ENCODE measurements at places on chromosomes 11 and 22.

DNA sequence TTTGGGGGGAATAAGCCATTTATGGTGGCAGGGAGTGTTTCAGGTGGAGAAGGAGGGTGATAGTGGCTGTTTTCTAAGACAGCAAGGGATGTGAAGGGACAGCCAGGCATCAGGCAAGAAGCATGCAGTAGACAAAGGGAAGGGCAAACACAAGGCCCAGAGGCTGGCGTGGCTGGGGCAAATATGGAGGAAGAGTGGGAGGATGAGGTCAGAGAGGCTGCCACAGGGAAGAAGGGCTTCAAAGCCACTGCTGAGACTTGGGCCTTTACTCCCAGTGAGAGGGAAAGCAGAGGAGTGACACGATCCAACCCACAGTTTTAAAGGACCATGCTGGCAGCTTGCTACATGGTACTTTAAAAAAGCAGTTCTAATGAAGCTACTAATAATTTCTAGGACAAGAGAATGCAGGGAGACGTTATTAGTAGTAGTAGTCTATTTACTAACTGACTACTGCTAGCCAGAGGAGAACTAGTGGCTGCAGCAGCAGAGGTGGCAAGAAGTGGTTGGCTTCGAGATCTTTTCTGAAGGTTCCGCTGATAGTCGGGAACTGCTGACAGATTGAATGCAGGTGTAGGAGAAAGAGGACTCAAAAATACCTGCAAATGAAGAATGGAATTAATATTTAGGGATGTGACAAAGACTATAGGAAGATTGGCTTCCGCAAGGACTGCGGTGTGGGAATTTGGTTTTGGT, 13.7 kb downstream of the KMT5B start:
- no peak for DNase-seq

DNA sequence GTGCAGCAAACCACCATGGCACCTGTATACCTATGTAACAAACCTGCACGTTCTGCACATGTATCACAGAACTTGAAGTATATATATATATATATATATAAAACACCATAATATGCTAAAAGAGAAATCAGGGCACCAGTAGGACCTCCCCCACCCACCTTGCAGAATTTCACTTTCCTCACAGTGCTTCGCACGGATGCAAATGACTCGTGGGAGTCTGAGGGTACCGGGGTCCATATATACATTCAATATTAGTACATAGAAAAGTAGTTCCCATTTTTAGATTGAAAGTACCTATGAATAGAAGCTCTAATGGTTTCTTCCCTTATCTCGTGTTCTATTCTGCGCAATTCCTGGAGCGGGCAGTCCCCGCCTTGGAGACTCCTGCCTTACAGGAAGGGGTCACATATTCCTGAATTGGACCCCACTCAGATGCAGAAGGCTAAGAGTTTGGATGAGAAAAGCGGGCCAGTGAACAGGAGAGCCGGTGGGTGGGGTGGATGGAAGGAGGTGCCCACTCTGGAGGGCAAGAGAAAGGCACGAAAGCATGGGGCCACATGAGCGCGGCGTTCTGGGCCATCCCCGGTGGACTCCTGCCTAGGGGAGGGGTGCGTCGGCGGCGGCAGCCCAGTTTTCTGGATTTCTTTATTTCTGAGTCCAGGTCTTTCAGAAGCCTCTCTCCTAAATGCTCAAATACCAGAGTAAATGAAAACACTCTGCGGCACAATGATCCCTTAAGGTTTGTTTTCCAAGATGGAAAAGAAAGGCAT, 136.3 kb downstream of the ETS1 start:
- DNase-seq = no peak

GRCh38 chr22:26617271-26618199, at the start of gene CRYBB1:
CRYBB1 (minus strand) TSS chr22:26618027; CDS start chr22:26616319, 1,708 bp downstream.
- DNase-seq = no peak

DNA sequence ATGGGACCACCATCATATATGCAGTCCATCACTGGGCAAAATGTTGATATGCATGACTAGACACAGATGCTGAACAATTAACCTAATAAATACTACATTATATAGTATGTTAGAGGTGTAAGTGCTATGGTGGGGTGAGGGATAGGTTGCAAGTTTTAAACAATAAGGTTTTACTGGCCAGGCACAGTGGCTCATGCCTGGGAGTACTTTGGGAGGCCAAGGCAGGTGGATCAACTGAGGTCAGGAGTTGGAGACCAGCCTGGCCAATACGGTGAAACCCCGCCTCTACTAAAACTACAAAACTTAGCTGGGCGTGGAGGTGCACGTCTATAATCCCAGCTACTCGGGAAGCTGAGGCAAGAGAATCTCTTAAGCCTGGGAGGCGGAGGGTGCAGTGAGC, 28.1 kb downstream of the F2 start:
- DNase-seq = no peak

DNA sequence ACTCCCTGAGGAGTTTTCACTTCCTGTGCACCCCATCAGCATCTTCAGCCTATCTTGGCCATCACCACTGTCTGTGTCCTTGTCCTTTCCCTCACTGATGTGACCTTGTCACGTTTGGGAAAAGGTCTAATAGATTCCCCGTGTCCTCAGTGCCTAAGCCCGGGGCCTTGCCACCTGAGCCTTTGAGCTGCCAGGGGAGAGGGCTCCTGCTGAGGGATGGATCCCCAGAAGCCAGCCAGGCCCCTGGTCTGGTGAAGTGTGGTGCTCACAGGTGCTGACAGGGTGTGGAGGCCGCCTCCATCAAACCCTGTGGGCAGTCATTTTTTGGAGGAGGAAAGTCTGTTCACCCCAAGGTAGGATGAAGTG, 47.2 kb downstream of the GAB4 start:
- no peak for DNase-seq

GRCh38 chr11:58844361-58845005, at the start of gene GLYATL2:
GLYATL2 (minus strand) TSS chr11:58844704; CDS start chr11:58839612, 5,092 bp downstream.
- no peak for DNase-seq

DNA sequence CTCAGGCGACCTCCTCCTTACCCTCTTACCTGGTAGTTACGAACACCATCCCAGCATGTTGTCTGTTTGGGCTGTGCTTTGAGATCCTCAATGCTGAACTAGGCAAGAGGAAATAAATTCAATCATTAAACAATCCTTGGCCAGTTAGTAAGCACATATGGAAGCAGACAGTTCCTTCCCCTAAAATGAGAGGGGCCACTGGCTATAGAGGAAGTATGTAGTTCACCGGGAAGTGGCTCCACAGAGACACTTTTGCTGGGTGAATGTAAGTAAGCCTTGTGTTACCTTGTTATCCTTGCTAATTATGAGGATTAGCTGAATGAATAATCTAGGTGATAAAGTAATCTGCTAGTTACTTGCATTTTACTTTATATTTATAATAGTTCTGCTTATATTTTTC, 2.9 kb downstream of the THYN1 start:
- DNase-seq = no peak

GRCh38 chr11:18191376-18191775, 18.7 kb downstream of the MRGPRX4 start:
- DNase-seq = no peak

DNA sequence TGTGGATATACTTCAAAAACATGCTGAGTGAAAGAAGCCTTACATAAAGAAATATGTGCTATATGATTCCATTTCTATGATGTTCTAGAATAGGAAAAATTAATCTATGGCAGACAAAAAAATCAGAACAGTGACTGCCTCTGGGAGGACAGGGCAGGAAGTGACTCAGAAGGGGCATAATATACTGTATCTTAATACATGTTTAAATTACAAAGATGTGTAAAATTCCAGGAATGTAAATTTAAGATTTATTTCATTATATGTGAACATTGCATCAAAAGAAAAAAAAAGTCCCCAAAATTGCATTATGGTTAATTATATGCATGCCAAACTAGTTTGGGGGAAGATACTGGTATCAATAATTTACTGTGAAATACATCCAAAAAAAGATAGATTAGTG, 32.2 kb downstream of the SBF2 start:
- DNase-seq = no peak

GRCh38 chr11:110169738-110170137, 76.5 kb downstream of the ZC3H12C start:
- DNase-seq = no peak

DNA sequence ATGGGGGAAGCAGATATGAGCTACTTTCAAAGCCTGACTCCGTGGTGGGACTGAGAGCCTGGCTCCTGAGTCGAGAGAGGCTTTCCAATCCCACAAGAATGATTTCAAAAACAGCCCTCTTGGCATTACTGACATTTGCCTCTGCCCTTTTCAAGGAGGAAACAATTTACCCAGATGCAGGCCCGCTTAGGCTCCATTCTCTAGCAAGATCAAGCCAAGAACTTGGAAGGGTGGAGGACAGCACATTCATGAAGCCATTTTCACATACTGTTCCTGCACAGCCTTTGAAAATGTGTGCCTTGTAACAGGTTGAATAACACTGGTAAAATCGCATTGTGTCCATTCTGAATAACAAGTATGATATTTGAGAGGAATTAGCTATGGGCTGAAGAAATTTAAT, 58.2 kb upstream of the EED start:
- no peak for DNase-seq

DNA sequence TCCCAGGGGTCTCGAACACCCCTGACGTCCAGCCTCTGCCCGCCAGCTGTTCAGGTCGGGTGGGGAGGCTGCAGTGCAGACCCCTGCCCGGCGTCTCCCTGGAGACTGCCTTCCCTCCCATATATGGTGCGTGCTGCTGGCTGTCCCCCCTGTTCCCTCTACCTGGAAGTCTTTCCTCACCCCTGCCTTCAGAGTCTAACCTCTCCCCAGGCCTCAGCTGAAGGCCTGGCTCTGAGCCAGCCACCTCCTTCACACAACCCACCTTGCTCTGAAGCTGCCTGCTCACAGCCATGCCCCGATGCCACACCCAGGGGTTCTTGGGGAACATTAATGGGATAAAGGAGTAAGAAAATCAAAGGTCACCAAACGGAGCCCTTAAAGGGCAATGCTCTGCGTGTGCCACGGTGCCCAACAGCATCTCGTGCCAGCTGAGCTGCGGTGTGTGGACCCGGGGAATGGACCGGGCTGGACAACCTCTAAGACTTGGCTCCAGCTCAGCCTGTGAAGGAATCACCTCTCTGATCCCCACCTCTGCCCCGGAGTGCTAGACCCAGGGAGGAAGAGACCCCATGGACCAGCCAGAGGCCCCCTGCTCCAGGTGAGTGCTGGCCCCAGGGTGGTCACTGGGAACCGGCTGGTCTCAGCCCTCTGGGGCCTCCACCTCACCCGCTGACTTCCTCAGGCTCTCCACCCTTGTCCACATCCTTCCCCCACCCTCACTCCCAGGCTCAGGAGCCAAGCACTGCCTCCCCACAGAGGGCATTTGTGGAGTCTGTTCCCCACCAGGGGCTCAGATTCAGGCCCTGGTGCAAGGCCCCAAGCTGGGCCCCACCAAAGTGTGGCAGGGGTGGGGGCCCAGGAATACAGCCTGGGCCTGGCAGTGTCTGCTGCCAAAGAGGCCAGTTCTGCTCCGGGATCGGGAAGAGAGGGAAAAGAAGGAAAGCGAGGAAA, at the start of gene NLRP6:
NLRP6 (plus strand) TSS at position 407 of the 951 bp plus-strand sequence; CDS start at position 570, 163 bp downstream.
- DNase-seq = no peak

DNA sequence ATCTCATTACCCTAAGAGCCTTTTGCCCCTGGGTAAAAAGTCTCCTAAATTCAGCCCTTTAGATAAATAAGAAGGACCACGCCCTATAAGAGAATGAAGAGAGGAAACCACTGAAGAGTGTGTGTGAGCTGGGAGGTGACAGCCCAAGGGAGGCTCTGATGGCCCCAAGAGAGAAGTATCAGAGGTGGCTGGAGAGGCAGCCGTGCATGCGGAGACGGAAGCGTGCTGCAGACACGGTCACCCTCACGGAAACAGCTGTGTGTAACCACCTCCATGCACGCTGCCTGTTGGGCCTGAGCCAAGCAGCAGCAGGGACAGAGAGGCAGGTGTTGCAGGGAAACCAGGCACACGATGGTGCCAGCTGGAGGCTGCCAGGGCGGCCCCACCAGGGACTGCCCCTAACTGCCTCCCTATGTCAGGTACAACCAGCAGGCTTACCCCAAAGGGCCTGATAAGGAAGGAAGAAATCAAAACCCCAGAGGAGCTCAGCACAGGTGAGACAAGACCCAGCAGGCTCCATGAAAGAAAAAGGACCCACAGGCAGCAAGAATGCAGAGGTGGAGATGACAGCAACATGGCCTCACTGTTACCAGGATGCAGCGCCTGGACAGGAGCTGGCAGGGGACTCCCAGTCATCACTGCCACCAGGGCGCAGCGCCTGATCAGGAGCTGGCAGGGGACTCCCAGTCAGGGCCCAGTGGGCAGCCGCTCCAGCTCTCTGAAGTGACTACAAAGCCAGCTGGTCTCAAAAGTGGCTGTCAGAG, 7.8 kb downstream of the LARGE2 start:
- no peak for DNase-seq

GRCh38 chr11:130671801-130672700, 223.6 kb downstream of the ADAMTS15 start:
- no peak for DNase-seq

- no peak for DNase-seq
Measured at GRCh38 chr11:106482917-106483785, 405.7 kb downstream of the AASDHPPT start.

- no peak for DNase-seq
Measured at GRCh38 chr11:33737362-33737821, 1.2 kb upstream of the CD59 start.

DNA sequence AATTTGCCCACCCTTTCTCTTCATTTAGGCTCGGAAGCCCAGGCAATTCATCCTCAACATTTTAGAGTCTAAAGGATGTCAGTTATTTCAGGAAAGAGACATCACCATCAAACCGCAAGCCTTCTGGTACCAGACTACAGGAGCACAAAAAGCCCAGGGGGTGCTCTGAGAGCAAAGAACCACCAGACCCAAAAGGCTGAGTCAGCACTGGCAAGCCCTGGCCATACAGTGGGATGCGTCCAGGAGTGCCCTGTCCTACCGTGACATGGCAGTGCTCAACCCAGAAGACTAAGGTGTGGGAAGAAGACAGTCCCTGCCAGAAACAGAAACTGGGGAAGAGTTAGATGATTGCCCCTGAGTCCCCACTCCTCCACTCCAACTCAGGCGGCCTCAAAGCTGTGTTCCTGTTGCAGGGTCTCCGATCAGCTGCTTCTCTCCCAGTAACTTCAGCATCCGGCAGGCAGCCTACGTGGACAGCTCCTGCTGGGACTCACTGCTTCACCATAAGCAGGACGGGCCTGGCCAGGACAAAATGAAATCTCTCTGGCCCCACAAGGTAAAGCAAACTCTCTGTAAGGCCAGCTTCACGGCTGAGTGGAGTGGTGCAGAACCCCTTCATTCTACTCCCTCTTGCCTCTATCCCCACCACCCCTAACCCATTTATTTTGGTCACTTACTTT, 1.5 kb downstream of the PANX3 start:
- no peak for DNase-seq

GRCh38 chr11:72308226-72309073, 64.5 kb upstream of the PHOX2A start:
- no peak for DNase-seq

GRCh38 chr11:60871378-60872061, 4.2 kb downstream of the ZP1 start:
- no peak for DNase-seq

Data from stimulated activated CD8-positive, alpha-beta memory T cell treated with anti-CD3 and anti-CD28 coated beads, Interleukin-15, amount 100 ng/mL, for 48 hours (primary cell).